ENCODE measurements at places on chromosomes 13 and 19. TPM values are rescaled to one million over a fixed set of nuclear protein-coding genes. Genes with fewer than 3 reads are reported as not detected.

Gene NLRP7
- not detected for total RNA-seq

Gene BCL2L12
- total RNA-seq: 9.4 TPM

DNA sequence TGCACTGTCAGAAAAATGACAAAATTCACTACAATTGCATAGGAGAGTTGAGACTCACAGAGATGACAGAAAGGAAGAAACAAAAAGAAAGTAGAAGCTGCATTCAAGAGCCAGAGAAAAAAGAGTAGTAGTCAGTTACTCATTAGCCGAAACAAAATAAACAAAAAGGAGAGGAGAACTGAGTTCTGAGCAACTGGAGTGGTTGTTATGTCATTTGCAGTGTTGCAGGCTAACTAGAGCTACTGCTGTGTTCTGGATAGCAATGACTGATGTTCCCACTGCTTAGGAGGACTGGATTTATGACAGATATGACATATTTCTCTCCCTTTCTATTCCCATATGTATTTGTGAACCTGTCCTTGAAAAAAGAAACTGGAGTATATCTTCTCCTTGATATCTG, 482.6 kb downstream of the RFC3 start:
- DNase-seq: no peak

DNA sequence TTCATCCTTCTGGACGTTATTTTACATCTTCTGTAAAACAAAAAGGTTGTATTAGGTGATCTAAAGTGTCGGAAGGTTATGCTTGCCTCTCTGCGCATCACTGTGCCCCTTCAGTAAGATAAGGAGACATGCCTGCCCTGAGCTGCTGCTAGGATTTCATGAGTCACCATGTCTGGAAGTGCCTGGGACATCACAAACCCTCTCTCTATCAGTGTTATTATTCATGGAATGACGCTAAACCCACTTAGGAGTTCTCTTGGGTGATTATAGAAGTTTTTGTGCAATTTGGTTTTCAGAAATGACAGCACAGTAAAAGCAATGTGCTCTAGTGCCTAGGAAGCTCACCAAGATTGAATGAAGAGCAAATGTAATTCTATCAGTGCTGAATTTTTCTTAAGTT, 617.7 kb downstream of the DCT start:
- DNase-seq: no peak

DNA sequence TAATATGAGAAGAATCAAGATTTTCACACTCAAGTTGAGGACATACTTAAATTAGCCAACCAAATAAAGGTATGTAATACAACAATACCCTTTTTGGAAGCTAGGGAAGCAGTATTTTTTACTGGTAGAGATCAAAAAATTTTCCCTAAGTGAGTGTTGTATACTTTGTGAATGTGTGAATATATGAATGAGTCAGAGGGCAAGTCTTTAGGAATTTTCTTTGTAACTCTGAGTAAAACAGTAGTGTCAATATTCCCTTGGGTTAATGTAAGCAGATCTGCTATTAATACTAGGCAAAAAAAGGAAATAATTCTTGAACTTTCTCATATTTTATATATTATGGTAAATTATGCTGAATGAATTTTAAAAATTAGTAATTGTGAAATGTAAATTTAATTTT, 1161.8 kb upstream of the MIR17HG start:
- DNase-seq: no peak

GRCh38 chr19:45296355-45296754, 26.3 kb downstream of the CKM start:
- DNase-seq: no peak

DNA sequence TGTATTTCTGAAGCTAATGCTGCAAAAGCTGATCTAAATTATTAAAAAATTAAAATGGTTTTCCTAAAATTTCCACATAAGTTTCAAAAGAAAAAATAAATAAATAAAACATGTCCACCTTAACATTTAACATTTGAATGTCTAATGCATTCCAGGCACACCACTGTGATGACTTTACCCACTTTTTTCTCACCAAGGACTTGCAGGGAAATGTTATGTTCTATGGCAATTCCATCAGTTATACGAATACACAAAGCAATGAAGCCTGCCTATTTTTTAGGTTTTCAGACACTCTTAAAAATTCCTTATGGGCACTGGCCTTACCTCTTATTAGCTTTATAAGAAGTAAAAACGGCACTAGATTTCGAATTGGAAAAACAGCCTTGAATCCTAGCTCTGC, 10.2 kb downstream of the TSC22D1 start:
- no peak for DNase-seq

DNA sequence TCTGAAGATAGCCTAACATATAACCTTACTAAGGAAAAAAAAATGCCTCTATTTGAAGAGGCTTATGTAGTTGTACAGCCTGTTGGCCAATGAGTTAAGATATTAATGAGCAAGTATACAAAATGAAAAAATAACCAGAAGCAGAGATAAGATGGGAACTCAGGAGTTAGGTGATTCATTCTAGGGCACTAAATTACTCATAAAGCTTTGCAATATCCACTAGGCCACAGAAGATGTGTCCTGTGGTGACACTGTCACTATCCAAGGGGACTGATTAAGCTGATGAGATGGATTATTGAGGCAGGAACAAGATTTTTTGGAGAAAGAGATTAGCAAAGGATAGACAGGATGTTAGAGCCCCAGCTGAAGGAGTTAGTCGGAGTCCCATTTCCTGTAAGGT, 99.6 kb downstream of the LIG4 start:
- DNase-seq: no peak

All from heart left ventricle (tissue), 16 donors.